ENCODE measurements at places on chromosomes 5 and 9.

- DNase-seq = no peak
Observed at GRCh38 chr5:8230868-8231267, 361.9 kb downstream of the MTRR start.

DNA sequence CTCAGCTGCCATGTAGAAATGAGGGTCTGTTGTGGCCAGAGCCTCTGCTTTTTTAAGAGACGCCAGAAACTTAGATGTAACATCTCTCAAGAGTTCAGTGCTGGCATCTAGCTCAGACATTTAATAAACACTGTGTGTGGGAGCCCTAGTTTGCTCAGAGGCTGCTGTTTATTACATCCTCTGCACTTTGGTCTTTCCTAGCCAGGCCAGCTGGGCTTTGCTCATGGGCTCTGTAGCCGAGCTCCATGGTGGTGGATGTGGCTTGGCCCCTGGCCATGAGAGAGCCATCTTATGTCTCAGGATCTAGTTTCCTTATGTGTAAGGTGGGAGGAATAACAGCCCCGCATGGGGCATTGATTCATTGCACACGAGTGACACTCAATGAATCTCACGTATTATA, 30.0 kb downstream of the ARHGEF37 start:
- no peak for DNase-seq

DNA sequence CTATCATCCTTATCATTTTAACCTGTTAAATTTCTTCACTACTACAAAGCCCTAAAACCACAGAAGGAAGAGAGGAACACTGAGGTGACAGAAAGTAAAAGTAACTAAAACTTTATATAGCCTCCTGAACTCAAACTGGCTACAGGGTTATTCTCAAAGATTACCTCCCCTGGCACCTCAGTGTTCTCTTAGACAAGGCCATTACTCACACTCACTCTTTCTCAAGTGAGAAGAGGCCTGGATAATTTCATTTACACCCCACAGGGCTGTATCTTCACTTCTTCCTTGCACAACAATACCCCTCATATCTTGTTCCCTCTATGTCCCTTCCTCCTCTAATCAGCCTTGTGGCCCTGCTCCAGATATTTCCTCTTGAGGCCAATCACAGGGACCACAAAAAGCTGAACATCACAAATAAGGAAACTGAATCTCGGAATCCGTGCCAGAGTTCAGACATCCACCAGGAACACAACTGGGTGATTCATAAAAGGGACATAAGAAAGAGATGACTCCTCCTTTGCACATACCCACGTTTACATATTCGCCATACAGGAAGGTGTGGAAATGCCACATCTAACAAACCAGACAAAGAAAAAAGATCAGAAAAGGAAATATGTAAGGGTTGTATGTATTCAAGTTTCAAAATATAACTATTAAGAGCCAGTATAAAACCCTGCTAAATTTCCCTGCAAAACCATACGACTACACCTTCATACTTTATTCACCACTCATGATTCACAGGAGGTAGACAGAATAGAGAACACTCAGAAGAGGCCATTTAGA, 1.7 kb upstream of the KLHL3 start:
- DNase-seq = no peak

DNA sequence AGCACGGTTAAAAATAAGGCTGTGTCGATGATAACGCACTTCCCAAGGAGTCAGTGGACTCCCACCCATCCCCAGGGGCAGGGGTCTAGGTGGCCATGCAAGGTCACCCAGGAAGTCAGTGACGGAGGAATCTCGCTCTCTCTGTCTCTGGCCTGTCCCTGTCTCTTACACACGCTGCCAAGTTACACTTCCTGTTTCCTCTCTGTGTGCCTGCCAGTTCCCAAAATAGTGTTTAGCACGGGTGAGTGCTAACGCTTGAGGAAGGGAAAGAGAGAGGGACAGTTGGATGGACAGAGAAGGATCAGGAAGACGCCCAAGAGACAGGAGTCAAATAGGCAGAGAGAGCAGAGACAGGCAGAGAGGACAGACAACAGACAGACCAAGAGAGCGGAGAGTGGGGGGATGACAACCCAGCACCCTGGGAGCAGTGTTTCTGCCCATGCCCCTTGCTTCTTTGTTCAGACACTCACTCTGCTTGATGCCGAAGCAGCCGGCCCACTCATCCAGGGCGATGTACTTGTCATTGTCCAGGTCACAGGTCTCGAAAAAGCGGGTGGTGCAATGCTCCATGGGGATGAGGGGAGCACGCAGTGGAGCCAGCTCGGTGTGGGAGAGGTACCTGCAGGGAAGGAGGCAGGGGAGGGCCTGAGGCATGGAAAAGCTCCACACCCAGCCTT, 23.0 kb downstream of the SPARC start:
- DNase-seq = no peak

DNA sequence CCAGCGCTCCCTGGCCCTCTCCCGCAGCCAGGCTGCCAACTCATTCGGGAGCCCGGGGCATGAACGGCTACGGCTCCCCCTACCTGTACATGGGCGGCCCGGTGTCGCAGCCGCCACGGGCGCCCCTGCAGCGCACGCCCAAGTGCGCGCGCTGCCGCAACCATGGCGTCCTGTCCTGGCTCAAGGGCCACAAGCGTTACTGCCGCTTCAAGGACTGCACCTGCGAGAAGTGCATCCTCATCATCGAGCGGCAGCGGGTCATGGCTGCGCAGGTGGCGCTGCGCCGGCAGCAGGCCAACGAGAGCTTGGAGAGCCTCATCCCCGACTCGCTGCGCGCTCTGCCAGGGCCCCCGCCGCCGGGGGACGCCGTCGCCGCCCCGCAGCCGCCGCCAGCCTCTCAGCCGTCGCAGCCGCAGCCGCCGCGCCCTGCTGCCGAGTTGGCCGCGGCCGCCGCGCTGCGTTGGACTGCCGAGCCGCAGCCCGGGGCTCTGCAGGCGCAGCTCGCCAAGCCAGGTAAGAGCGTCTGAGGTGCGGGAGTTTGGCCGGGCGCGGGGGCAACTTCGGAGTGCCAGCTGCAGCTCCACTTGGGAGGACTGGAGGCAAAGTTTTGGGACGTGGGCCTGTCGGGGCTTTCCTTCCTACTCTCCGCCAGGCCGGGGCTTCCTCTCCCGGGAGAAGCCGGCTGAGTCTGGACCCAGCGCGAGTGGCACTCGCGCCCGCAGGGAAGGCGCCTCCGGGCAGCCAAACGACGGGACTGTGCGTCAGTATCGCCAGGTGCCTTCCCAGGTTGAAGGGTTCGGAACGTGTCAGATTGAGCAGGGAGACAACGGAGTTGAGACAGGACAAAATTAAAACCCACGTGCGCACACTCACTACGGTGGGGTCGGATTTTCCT, 735 bp downstream of the DMRT3 start:
- DNase-seq = no peak

- DNase-seq = no peak
Observed at GRCh38 chr5:71693828-71694427, 25.1 kb upstream of the CARTPT start.

GRCh38 chr5:122102825-122103224, 24.8 kb upstream of the LOX start:
- no peak for DNase-seq

- DNase-seq = no peak
Observed at GRCh38 chr9:125431012-125431305, 169.3 kb downstream of the GAPVD1 start.

GRCh38 chr9:128838338-128838737, 8.7 kb upstream of the SPOUT1 start:
- no peak for DNase-seq

GRCh38 chr9:69985971-69986370, 57.7 kb upstream of the MAMDC2 start:
- no peak for DNase-seq

GRCh38 chr5:67012171-67012570, 184.4 kb downstream of the CD180 start:
- no peak for DNase-seq

- DNase-seq = no peak
Observed at GRCh38 chr5:137205231-137206027, 293.7 kb downstream of the SPOCK1 start.

- DNase-seq = no peak
Observed at GRCh38 chr5:123700624-123701287, 188.8 kb downstream of the CSNK1G3 start.

GRCh38 chr5:14628346-14628745, 36.2 kb upstream of the OTULIN start:
- DNase-seq = no peak

- DNase-seq = no peak
Observed at GRCh38 chr9:88992556-88992955, 1.3 kb downstream of the S1PR3 start.

DNA sequence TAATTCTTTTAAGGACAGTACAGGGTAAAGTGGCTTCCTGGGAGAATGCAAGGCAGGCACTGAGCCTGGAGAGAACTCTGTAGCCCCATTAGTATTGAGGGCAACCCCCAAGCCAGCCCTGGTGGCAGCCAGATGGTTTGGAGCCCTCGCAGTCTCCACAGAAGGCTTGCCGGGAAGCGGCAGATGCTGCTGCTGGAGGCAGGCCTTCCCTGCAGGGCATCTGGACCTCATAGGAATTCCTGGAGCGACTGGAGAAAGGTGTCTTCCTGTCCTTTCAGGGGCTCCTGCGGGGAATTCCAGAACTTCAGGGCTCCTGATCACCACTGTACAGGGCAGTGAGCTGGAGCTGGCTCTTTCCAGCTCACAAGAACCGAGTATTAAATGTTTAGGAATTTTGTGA, 167.5 kb downstream of the INSYN2B start:
- no peak for DNase-seq

DNA sequence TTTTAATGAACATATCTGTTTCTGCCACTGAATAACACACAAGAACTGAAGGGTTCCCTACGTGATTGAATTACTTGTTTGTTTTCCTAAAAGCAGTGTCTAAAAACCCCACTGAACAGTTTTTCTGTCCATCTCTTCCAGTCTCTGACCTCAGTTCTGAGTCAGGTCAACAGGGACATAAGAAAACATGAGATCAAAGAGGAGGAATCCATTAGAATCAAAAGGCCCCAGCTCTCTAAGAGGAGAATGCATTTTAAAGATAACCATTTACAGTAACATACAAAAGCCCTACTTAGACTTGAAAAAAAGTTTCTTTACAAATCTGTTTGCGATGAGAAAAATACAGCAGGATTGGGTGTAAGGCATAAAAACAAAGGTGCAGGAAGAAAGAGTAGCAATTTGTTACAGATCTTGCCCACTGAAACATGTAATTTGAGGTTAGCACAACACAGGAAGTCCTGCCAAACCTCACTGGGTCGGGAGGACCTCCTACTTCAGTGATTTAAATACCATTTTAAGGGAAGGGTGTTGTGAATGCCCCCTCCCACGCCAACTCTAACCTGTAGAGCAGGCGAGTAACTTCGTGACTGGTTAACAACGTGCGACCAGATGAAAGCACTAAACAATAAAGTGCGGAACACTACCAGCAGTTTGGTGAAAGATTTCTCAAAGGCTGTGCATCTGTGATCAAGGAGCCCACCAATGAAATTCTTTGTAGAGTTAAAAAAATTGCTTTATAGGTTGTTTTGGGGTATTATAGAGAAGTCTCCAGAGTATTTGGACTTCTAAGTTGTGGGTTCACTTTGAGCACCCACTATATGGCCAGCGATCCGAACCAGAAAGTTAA, 1.3 kb downstream of the QSOX2 start:
- no peak for DNase-seq

Measured in pancreas (tissue), 10 donors.